ENCODE measurements at places on chromosomes 5 and 9. TPM values are rescaled to one million over a fixed set of nuclear protein-coding genes. Genes with fewer than 3 reads are reported as not detected.
A peak's percentile ranks its signal among the peaks of the same experiment; 100 is the strongest.

Gene KIAA1958
- total RNA-seq, result 15.0 TPM

DNA sequence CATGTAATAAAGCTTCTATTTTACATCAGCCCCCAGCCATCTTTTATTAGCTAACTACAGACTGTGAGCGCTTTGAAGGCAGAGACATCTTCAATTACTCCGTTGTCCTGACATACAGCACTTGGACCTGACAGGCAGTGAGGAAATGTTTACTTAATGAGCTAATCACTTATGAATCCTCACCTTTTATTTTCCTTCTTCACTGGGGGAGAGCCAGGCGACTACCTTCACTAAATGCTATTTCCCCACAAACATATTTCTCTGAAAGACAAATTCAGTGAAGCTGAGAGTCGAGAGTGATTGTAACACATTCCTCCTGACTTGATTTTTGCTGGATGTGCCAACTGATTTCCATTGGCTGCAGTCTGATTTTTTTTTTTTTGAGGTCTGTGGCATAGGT, 192.1 kb upstream of the CLINT1 start:
- H3K27me3 ChIP-seq, result peaks cover 34% of the 10 kb centered on the region
- no peak for DNase-seq
- H3K4me3 ChIP-seq, result no peak overlapping the region
- no peaks in the 10 kb centered on the region for H3K36me3 ChIP-seq
- H3K4me1 ChIP-seq, result peaks cover 16% of the 10 kb centered on the region

Gene RLN2
- 1.5 TPM for total RNA-seq

Gene PCDHA10
- total RNA-seq, result 20.3 TPM

GRCh38 chr9:94961870-94962269, 235.4 kb downstream of the AOPEP start:
- no peaks in the 10 kb centered on the region for H3K27me3 ChIP-seq
- peaks cover 9% of the 10 kb centered on the region for H3K4me1 ChIP-seq
- H3K27ac ChIP-seq, result no peak overlapping the region
- no peak overlapping the region for H3K4me3 ChIP-seq
- DNase-seq, result no peak
- H3K36me3 ChIP-seq, result peaks cover 23% of the 10 kb centered on the region

GRCh38 chr5:145068721-145069120, 766.4 kb downstream of the PRELID2 start:
- DNase-seq, result no peak
- no peaks in the 10 kb centered on the region for H3K4me1 ChIP-seq
- H3K36me3 ChIP-seq, result no peaks in the 10 kb centered on the region
- peaks cover 26% of the 10 kb centered on the region for H3K27me3 ChIP-seq
- H3K4me3 ChIP-seq, result no peak overlapping the region
- H3K27ac ChIP-seq, result no peak overlapping the region

- no peak overlapping the region for H3K4me3 ChIP-seq
- H3K27ac ChIP-seq, result no peak overlapping the region
- peaks cover 41% of the 10 kb centered on the region for H3K27me3 ChIP-seq
- peaks cover 5% of the 10 kb centered on the region for H3K4me1 ChIP-seq
- DNase-seq, result no peak
These were observed 4.8 kb downstream of the TMOD1 start for GRCh38 chr9:97506306-97506705.

Gene EIF4E1B
- not detected for total RNA-seq

GRCh38 chr5:137734962-137735554, 831 bp downstream of the KLHL3 start:
- H3K4me3 ChIP-seq, result no peak overlapping the region
- H3K27ac ChIP-seq, result no peak overlapping the region
- DNase-seq, result no peak
- H3K36me3 ChIP-seq, result no peaks in the 10 kb centered on the region
- no peaks in the 10 kb centered on the region for H3K27me3 ChIP-seq

- H3K36me3 ChIP-seq, result no peaks in the 10 kb centered on the region
- no peak overlapping the region for H3K4me3 ChIP-seq
- no peak overlapping the region for H3K27ac ChIP-seq
- no peaks in the 10 kb centered on the region for H3K4me1 ChIP-seq
- H3K27me3 ChIP-seq, result no peaks in the 10 kb centered on the region
These were observed 38.5 kb downstream of the FAM219A start for GRCh38 chr9:34419716-34420504.

Gene MAPK9
- 35.2 TPM for total RNA-seq

Gene ZNF618
- 23.7 TPM for total RNA-seq

DNA sequence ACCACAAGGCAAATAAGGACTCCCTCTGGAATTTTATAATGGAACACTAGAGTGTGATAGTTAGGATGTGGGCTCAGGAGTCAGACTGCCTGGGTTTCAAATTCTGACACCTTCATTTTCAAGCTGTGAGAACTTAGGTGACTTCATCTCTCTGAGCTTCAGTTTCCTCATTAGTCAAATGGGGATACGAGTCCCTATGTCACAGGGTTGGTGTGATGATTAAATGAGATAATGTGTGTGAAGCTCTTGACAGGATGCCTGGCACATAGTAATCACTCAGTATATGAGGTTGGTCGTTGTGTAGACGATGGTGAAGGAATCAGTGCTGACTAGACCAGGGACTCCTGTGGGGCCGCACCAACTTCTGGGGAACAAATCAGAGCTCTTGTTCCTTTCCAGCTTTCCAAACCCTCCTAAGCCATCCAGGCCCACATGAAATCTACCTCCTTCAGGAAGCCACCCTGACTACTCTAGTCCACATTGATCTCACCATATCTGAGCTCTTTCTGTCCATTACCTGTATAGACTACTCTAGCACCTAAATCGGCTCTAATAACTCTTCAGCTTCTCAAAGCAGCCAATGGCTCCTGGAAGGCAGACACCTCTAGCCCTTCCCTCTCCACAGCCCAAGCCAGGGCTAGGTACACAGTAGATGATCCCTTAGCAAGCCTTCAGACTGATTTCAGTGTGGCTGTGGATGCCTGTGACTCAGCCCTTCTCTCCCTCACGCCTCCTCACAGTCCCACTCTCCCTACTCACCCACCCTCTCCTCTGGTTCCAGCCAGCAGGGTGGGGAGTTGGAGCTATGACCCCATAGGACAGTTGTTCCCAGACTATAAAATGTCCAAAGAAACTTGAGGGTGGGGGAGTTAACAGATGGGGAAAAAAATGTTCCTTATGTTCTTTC, 2.5 kb upstream of the TCF7 start:
- H3K36me3 ChIP-seq, result no peaks in the 10 kb centered on the region
- H3K27me3 ChIP-seq, result peaks cover 41% of the 10 kb centered on the region
- H3K4me1 ChIP-seq, result no peaks in the 10 kb centered on the region
- H3K4me3 ChIP-seq, result peak overlapping the region; percentile 21
- DNase-seq, result no peak

- no peak for DNase-seq
- H3K27ac ChIP-seq, result no peak overlapping the region
- no peaks in the 10 kb centered on the region for H3K27me3 ChIP-seq
- peaks cover 22% of the 10 kb centered on the region for H3K36me3 ChIP-seq
- no peak overlapping the region for H3K4me3 ChIP-seq
These were observed 37.6 kb downstream of the PTGER4 start for GRCh38 chr5:40717281-40717680.
